ENCODE measurements at places on chromosomes 1 and 21.
A peak's percentile ranks its signal among the peaks of the same experiment; 100 is the strongest.

DNA sequence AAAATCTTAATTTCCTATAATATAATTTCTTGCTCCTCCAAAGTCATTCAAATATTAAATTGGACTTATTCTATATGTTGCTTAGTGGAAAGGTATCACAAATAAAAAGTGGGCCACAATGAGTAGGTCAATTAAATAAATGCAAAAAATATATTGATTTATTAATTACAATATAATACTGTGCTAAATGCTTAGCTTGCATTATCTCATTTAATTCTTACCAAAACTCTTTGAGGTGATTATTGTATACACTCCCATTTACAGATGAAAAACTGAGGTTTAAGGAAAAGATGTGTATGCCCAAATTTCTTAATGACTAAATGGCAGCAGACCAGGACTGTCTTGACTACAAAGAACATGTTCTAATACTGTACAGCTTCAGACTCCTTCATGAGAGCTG lies 325.3 kb upstream of the SGIP1 start:
- no peak for DNase-seq

GRCh38 chr1:21152423-21153100 lies 24.1 kb downstream of the EIF4G3 start:
- DNase-seq = no peak

GRCh38 chr1:216749232-216749631 lies 26.0 kb upstream of the ESRRG start:
- DNase-seq = no peak

DNA sequence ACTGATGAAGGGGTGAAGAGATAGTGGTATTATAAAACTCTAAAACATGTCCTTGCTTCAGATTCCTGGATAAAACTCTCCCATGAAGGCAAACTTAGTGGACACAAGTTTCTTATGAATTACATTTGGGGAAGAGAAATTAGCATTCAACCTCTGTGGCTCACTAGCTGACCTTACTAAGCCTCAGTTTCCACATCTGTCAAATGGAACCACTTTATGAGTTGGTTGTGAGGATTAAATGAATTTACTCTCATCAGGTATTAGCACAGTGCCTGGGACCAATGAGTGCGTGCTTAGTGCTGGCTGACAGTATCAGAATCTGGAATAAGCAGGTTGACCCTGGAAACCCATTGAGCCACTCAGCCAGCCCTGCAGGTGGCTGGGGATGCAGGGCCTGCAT lies 2.6 kb downstream of the CACNA1S start:
- DNase-seq = no peak

GRCh38 chr1:61504852-61505390 lies 220.0 kb downstream of the TM2D1 start:
- DNase-seq = no peak

GRCh38 chr1:67110352-67110751 lies 24.4 kb downstream of the C1orf141 start:
- no peak for DNase-seq

DNA sequence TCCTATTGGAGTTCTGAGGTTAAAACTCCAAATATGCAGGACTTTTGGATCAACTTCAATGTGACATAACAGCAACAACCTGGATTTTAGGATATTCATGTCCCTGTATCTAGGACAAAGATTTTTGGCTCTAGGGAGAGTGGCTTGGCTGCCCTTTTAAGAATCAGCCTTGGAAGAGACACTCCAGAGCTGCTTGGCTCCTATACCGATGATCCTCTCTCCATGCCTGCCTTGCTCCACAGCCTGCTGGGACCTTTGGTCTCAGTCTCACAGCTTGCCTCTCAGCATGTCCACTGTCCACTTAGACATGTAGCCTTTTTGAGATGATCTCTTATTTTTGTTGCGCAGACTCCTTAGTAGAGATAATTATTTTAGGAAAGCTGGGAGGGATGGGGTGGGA lies 4.5 kb upstream of the FCMR start:
- no peak for DNase-seq

DNA sequence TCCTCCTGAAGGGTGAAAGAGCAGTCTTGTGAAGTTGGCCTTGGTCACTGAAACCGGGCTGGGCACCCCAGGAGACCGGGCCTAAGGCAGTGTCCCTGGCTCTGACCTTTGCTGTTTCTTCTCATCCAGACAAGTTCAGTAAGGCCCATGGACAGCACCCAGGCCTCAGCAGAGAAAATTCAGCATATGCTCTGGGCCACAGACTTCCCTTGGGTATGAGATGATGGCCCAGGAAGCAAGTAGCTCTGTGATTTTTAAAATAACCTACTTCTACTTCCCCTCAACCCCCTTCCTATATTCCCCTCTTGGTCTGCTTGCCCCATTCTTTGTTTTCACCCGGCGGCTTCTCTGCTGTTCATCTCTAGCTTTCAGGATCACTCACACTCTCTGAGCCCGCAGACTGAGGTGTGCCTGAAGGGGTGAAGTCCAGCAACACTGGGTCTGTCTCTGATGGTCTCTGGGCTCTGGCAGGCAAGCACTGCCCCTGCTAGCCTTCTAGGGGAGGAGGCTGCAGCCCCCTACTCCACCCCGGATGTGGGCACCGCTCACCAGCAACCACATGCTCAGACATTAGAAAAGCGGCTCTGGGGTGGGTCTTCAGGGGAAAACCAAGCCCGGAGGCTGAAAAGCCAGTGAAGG lies 2.9 kb upstream of the GPR25 start:
- DNase-seq = no peak

- DNase-seq = no peak
Measured at GRCh38 chr1:99577313-99577712, 68.6 kb upstream of the PALMD start.

DNA sequence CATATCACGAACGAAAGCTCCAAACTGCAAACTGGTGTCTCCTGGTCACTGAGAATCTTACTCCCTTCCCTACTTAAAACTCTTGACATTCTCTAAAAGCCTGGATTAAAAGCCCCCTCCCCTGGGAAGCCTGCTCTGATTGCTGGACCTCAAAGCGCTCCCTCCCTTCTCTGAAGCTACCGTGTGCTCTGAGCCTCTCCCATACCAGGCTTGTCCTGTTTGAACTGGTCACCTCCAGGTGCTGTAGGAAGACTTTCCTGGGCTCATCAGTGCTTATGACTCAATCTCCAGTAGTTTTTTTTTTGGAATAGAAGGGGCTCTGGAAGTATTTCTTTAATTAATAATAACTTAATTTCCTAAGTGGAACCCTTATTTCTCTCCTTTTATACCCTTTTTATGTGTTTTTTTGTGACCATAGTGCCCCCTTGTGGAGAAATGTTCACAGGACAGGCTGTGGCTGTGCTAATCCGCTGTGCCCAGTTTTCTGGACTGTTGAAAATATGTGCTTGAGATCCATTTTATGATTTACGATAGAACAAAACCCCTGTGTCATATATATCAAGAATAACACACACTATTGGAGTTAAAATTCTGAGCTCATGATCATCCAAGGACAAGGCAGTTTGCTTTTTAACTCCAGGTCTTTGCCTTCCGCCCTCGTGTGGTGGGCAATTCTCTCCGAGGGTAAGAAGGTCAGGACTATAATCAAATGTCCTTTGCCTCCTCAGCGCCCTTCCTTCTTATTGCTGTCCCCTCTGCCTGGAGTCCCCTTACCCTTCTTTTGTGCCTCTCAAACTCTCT lies 16.9 kb downstream of the MTARC1 start:
- DNase-seq = peak; percentile 34

- no peak for DNase-seq
Measured at GRCh38 chr1:55355549-55355948, 140.4 kb upstream of the USP24 start.

- DNase-seq = no peak
Measured at GRCh38 chr1:160371346-160371631, 4.4 kb downstream of the NHLH1 start.

DNA sequence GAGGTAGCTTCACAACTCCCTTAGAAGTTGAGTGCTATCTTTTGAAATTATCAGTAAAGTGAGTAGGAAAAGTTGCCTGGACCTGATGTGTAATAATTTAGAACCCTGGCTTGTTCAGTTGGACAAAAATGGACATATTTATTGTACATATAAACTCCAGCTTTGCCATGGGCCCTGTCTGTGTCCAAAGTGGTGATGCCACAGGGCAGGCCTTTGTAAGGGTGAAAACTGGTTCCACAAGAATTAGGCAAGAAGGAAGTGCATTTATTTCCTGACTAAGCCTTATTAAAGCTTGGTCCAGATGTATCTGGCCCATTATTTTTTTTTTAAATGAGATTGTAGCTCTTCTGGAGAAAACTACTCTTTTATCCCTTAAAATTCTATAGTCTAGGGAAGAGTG lies 47.9 kb downstream of the MACO1 start:
- DNase-seq = no peak

DNA sequence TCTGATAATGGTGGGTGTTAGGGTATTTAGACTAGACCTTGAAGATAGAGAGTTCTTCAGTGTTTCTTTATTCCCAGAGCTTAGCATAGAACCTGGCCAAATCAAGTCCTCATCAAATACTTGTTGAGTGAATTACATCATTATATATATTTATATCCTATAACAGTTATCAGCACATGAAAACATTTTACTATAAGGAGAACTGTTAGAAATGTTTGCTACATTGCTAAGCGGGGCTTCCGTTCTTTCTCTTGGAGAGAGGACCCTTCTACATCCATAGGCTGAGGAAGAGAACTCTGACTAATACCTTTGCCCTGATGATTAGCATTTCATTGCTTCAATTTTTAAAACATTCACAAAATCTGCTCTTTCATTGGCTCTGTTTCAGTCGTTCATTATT lies 66.5 kb upstream of the NBL1 start:
- DNase-seq = no peak

- peak; percentile 19 for DNase-seq
Measured at GRCh38 chr1:203189951-203190352, 3.4 kb upstream of the CHI3L1 start.

GRCh38 chr21:36359185-36359584 lies 26.0 kb upstream of the CHAF1B start:
- no peak for DNase-seq

DNA sequence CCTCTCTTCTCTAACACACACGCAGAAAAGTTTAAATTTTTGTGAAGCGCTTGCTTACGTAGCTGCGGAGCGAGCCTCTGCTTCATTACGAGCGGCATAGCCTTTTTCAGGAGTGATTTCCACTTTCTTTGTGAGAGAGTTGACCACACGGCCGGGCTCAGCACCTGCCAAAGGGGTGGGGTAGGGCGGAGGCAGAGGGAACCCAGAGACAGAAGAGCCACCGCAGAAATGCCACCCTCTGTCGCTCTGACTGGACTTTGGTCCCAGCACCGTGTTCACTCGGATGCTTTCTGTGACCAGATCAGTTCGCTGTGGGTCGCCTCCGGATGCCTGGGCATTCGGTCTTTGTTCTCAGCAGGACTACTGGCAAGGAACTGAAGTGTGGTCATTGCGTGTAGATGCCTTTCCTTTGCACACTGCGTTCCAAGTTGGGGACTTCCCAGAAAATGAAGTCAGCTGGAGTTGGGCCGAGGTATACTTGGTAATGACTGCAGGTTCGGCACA lies 883 bp downstream of the CHODL start:
- no peak for DNase-seq

DNA sequence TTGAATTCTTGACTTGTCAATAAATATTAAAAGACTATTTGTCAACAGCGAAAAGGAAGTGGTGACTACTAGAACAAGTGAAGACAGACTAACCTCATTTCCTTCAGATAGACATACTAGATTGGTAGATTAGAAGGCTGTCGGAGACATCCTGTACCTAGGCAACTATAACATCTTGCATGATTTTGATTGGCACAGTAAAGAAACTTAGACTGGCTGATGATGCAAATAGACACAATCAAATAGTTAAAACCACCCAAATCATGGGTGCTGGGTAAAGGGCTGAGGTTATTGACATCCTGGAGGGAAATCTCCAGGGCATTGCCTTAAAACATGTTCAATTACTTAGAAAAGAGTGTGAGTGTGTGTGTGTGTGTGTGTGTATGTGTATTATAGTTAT lies 85.9 kb upstream of the EDEM3 start:
- no peak for DNase-seq

DNA sequence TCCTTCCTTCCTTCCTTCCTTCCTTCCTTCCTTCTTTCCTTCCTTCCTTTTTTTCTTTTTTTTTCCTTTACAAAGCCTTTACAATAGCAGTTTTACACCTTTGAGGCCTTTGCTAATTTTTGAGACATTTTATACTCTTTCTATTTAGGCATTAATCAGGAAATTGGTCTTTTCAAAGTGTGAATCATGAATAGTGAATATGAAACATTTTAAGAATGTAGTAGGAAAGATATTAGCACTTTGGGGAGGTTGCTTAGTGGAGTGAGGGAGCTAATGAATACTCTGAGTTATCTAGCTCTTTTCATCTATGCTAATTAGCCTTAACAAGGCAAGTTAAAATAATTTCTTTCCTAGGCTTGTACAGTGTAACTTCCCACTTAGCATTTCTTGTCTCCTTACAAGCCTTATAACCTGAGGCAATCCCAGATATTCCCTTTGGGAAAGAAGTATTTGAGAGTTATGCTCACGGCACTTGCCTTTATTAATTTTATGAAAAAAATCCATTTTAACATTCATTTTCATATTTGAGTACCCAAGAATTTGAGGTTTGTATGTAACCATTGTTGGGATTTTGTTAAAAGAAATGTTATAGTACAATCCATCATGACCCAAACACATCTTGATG lies 122.6 kb downstream of the NTNG1 start:
- DNase-seq = no peak

DNA sequence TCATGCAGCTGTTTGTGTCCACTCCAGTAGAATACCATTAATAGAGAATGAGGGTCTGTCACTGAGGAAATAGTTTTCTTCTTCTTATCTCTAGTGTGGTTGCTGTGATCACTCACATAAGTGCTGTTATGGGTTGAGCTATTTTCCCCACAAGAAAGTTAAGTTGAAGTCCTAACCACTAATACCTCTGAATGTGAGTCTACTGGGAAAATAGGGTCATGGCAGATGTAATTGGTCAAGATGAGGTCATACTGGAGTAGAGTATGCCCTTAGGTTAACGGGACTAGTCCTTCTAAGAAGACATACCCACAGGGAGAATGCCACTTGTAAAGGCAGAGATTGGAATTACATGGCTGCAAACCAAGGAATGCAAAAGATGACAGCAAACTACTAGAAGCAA lies 70.5 kb upstream of the COL24A1 start:
- DNase-seq = no peak

DNA sequence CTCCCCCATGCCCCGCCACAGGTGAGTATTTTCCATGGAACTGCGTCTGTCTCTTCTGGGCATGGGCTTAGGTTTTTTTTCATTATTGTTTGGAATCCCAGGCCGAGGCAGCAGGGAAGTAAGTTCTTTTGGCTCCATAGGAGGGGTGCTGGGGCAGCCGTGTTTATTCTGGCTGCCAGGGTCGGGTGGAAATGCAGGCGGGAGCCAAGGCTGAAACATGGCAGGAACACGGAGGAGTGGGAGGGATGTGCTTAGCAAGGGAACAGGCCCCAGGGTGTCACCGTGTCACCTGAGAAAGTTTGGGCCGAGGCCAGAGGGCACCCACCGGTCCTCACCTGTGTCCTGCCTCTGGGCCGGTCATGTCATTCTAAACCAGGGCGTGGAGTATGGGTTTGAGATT lies 4.5 kb upstream of the DHRS3 start:
- DNase-seq = no peak

Measured in HCEC 1CT (cell line).